ENCODE measurements at places on chromosomes 4 and X.
A peak's percentile ranks its signal among the peaks of the same experiment; 100 is the strongest.

GRCh38 chrX:154056770-154057241 lies 37.1 kb upstream of the IRAK1 start:
- no peak for DNase-seq

DNA sequence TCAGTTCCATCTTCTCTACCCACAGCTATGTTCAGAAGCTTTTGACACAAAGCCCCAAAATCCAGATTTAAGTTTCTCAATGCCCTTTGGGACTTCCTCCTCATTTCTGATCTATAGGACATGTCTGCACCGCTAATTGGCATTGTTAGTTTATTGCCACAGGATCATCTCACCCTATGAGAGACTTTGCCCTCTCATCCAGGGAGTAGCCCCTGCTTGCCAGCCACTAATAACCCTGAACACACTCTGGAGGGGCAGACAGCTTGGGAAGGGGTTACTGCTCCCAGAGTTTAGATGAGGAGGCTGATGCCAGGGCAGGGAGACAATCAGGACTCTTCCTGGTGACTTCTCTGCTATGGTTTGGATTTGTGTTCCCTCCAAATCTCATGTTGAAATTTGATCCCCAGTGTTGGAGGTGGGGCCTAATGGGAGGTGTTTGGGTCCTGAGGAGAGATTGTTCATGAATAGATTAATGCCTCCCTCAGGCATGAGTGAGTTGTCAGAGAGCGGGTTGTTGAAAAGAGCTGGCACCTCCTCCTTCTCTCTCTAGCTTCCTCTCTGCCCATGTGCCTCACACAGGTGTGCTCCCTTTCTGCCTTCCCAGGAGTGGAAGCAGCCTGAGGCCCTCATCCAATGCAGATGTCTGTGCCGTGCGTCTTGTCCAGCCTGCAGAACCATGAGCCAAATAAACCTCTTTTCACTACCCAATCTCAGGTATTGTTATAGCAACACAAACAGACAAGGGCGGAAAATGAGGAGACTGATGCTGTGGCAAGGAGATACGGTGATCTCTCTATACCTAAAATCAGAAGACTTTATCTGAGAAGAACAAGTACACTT lies 3.6 kb upstream of the SCARB2 start:
- DNase-seq: no peak

GRCh38 chr4:152500800-152501434 lies 35.0 kb downstream of the FBXW7 start:
- DNase-seq: peak; percentile 56

GRCh38 chr4:17124767-17125166 lies 226.3 kb upstream of the LDB2 start:
- DNase-seq: no peak

DNA sequence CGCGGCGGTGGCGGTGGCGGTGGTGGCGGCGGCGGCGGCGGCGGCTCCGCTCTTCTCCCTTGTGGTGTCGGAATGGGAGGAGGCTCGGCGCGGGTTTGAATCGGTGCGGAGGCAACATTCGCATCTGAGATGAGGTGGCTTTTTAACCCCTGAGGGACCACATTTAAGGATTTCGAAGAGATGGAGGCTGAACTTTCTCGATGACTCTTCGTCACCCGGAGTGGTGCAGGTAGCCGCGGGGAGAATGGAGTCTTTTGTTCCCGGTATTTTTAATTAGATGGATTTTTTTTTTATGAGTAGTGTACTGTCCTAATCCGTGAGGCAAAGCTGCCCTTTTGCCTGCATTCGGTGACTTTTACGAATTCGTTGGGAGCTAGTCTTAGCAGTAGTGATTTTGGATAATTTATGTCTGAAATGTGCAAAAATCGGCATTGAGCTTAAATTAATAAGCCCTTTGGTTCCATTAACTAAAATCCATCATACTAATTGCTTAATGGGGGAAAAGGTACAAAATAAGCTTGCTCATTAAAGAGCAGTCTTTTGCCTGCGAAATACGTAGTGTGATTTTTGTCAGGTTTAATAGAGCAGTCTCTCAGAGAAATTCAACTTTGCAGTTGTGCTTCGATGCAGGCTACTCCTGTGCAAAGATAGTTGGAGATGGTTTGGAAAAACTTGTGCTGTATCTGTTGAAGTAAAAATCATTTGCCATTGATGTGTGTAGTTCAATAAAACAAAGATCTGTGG lies 206.2 kb downstream of the TENM3 start:
- DNase-seq: no peak

- DNase-seq: peak; percentile 55
Measured at GRCh38 chrX:112512509-112512908, 167.2 kb downstream of the LHFPL1 start.

GRCh38 chrX:136541294-136541693 lies 9.3 kb downstream of the VGLL1 start:
- DNase-seq: no peak

DNA sequence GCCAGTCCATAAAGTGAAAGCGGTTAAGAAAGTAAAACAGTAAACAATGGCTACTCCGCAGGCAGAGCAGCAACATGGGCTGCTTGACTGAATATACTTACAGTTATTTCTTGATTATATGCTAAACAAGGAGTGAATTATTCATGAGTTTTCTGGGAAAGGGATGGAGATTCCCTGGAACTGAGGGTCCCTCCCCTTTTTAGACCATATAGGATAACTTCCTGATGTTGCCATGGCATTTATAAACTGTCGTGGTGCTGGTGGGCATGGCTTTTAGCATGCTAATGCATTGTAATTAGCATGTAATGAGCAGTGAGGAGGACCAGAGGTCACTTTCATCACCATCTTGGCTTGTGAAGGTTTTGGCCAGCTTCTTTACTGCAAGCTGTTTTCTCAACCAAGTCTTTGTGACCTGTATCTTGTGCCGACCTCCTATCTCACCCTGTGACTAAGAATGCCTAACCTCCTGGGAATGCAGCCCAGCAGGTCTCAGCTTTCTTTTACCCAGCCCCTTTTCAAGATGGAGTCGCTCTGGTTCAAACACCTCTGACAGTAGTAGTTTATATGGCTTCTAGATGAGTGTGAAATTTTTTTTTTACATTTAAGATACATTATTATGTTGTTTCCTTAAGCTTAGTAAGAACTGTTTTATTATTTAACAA lies 514.8 kb upstream of the TENM3 start:
- peak; percentile 63 for DNase-seq

DNA sequence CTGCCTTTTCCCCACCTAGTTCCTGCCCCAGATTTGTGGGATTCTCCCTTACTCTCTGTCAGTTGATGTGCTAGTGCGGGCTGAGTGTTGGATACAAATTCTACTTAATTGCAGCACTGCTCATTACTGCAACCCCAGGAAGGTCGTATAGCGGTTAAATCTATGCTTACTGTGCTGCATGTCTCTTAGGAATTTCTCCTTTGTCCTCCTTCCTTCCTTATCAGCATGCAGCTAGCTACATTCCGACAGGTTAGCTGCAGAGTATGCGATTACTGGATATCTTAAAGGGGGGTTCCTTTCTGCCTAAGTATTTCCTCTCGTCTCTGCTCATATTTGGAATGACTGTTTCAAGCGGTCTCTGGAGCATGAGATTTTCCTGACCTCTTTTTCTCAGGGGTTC lies 662.8 kb downstream of the TLL1 start:
- no peak for DNase-seq

DNA sequence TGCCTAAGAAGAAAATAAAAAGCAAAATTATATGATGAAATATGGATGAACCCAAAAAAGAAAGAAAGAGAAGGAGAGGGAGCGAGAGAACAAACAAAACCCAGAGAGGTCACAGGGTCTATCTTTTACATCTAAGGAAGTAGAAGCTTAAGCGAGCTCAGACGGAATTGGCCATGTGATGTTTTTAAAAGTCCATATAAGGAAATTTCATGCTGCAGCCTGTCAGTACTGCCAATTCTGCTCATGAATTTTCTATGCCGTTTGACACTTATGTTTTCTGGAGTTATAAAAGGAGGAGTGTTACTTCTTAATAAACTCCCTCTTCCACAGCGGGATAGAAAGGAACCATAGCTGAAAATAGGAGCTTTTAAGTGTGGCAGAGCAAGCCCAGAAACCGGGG lies 32.9 kb upstream of the DCX start:
- DNase-seq: no peak

GRCh38 chr4:11049001-11049400 lies 364.4 kb upstream of the CLNK start:
- DNase-seq: no peak

GRCh38 chr4:16129336-16129735 lies 45.5 kb upstream of the PROM1 start:
- no peak for DNase-seq

- no peak for DNase-seq
Measured at GRCh38 chrX:9874483-9874882, 88.3 kb downstream of the SHROOM2 start.

GRCh38 chr4:7087036-7087435 lies 19.2 kb upstream of the GRPEL1 start:
- DNase-seq: no peak

GRCh38 chr4:165519591-165519990 lies 140.8 kb downstream of the CPE start:
- no peak for DNase-seq

- DNase-seq: no peak
Measured at GRCh38 chr4:102430461-102430910, 70.7 kb upstream of the NFKB1 start.

DNA sequence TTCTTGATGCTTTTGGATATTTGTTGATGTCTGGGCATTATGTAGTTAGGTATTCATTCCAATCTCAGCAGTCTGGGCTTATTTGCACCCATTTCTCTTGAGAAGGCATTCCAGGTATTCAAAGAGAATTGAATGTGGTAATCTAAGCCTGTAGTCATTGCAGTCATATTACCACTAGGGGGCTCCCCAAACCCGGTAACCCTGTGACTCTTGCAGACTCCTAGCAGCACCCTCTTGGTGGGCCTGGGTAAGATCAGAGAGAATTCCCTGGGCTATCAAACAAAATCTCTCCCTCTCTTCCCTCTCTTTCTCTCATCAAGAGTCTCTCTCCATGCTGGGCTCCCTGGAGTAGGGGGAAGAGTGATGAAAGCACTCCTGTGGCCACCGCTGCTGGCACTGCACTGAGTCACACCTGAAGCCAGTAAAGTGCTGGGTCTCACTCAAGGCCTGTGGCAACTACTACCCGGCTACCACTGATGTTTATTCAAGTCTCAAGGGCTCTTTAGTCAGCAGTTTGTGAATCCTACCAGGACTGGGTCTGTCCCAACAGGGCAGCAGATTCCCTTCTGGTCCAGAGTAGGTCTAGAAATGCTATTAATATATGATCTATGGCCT lies 187.7 kb upstream of the NUDT10 start:
- peak; percentile 66 for DNase-seq

- no peak for DNase-seq
Measured at GRCh38 chr4:25723409-25723808, 67.8 kb downstream of the SLC34A2 start.

DNA sequence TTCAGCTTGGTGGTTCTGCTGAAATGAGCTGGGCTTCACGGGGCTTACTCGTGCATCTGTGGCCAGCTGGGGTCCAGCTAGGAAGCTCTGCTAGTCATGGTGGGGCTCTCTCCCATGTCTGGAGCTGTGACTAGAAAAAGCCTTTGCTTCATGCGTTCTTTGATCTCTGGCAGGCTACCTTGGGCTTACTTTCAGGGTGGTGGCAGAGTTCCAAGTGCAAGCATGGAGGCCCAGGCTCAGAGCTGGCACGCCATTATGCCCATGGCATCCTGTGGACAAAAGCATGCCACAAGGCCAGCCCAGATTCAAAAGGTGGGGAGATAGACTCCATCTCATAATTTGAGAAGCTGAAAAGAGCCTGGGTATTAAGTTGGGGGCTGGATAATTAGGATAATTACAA lies 55.4 kb upstream of the GBA3 start:
- no peak for DNase-seq

DNA sequence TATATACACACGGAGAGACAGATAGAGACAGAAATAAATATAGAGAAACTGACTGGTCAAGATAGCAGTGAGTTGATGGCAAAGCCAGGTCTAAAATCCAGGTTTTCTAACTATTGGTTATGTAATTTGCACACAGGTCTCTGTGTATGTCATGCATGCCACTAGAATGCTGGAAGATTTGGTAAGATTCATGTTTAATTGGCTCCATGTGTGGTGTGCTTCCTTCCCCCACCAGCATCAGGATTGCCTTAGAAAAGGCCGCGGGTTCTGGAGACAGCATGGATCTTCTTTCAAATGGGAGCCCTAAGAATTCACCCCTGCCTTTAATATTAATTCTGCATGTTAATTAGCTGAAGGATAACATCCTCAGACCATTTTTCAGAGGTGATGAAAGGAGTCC lies 31.3 kb downstream of the HAND2 start:
- DNase-seq: no peak

GRCh38 chr4:105633241-105633640 lies 75.2 kb downstream of the INTS12 start:
- DNase-seq: peak; percentile 68

GRCh38 chrX:96729053-96729452 lies 44.4 kb downstream of the DIAPH2 start:
- DNase-seq: no peak

- DNase-seq: no peak
Measured at GRCh38 chr4:114349543-114350175, 248.9 kb upstream of the UGT8 start.

GRCh38 chr4:665751-666435 lies 8.2 kb downstream of the ATP5ME start:
- DNase-seq: no peak

DNA sequence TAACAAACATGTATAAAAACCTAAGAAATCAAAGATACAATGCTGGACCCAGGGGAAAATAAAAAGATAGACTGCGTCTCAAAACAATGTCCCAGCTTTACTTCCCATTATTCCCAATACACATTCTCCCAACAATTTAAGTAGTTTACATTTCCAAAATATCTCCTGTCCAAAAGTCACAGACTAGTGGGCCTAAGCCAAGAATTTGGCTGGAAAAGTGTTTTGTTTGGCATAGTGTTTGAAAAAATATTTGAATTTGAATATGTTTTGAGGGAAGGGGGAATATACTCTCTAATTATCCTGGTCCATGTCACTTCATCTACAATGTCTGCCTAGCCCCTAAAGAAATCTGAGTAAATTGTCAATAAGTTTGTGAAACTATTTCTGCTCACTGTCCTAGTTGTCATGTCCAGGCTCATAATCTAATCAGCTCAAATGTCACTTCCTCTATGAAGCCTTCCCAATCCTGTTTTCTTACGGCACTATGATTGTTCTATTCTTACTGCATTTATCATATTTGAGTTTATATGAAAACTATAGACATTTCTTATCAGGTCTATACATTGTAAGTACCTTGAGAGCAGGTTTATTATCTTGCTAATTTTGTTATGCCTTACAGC lies 74.4 kb downstream of the SEC24D start:
- no peak for DNase-seq

- no peak for DNase-seq
Measured at GRCh38 chrX:39996536-39996935, 101.2 kb downstream of the BCOR start.

DNA sequence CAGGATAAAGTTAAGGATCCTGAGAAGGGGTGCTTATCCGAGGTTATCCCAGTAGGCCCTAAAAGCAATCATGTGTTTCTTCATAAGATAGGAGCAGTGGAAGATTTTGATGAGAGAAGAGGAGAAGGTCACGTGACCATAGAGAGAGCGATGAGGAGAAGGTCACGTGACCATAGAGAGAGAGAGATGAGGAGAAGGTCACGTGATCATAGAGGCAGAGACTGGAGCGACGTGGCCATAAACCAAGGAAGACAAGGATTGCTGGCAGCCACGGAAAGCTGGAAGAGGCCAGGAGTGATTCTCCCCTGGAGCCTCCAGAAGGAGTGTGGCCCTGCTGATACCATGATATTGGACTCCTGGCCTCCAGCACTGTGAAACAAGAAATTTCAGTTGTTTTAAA lies 38.4 kb upstream of the ZNF518B start:
- no peak for DNase-seq

GRCh38 chr4:168474660-168475320 lies 5.5 kb downstream of the DDX60L start:
- no peak for DNase-seq
